Pancreas (tissue), 10 donors: ENCODE measurements at places on chromosomes 6 and 20. TPM values are rescaled to one million over a fixed set of nuclear protein-coding genes. Genes with fewer than 3 reads are reported as not detected.

GRCh38 chr6:38281126-38281525, 358.6 kb downstream of the BTBD9 start:
- H3K4me3 ChIP-seq = no peak overlapping the region
- no peaks in the 10 kb centered on the region for H3K4me1 ChIP-seq
- no peak overlapping the region for H3K27ac ChIP-seq
- no peaks in the 10 kb centered on the region for H3K36me3 ChIP-seq
- H3K27me3 ChIP-seq = no peaks in the 10 kb centered on the region
- no peak for DNase-seq

DNA sequence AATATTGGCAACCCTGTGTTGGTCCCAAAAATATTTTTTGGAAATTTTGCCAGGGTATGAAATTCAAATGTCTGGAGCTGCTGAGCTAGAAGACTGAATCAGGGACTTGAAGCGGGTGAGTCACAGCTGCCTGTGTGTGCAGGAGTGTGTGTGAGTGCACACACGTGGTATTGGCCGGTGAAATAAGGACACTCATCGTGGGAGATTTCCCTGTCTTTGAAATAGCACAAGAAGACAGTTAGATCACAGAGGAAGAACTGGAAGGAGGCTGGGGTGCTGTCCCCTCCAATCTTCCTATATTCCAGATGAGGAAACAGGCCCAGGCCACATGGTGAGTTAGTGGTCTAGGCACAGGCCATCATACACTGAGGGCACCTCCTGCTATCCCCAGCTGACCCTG, 123.8 kb upstream of the MLN start:
- DNase-seq = no peak
- no peak overlapping the region for H3K4me3 ChIP-seq

GRCh38 chr6:3938715-3939367, 89.7 kb downstream of the FAM50B start:
- no peak for DNase-seq
- H3K27ac ChIP-seq = no peak overlapping the region
- no peaks in the 10 kb centered on the region for H3K36me3 ChIP-seq
- no peak overlapping the region for H3K4me3 ChIP-seq

DNA sequence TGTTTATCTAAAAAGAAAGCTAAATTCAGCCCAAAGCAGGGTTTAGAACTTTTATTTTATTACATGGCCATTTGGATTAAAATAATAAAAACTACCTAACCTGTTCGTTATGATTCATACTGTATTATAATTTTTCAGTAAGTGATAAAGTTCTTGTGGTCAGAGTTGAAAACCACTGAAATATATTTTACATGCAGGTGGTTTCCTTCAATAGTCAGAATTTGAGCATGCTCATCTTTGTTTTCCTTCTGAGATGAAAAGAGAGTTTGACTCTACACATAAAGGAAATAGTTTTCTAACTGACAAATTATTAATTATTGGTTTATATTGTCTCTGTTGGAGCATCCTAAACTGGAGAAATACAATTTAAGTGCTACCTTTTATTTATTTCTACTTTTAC, 114.0 kb upstream of the FKBP1C start:
- no peaks in the 10 kb centered on the region for H3K4me1 ChIP-seq
- no peaks in the 10 kb centered on the region for H3K27me3 ChIP-seq
- no peak overlapping the region for H3K27ac ChIP-seq
- no peak overlapping the region for H3K4me3 ChIP-seq
- DNase-seq = no peak

Gene RGS19
- total RNA-seq = 6.9 TPM

GRCh38 chr20:52124821-52125220, 66.8 kb downstream of the ZFP64 start:
- no peaks in the 10 kb centered on the region for H3K4me1 ChIP-seq
- no peak for DNase-seq

Gene AKAP7
- 20.5 TPM for total RNA-seq

Gene FAXC
- total RNA-seq = 3.2 TPM

- H3K27me3 ChIP-seq = no peaks in the 10 kb centered on the region
- H3K27ac ChIP-seq = no peak overlapping the region
- no peak for DNase-seq
- no peaks in the 10 kb centered on the region for H3K4me1 ChIP-seq
- no peaks in the 10 kb centered on the region for H3K36me3 ChIP-seq
Measured at GRCh38 chr20:25238319-25239037, 9.4 kb upstream of the PYGB start.

Gene SAMD5
- total RNA-seq = 2.0 TPM
